ENCODE measurements at places on chromosomes 16 and 17.

DNA sequence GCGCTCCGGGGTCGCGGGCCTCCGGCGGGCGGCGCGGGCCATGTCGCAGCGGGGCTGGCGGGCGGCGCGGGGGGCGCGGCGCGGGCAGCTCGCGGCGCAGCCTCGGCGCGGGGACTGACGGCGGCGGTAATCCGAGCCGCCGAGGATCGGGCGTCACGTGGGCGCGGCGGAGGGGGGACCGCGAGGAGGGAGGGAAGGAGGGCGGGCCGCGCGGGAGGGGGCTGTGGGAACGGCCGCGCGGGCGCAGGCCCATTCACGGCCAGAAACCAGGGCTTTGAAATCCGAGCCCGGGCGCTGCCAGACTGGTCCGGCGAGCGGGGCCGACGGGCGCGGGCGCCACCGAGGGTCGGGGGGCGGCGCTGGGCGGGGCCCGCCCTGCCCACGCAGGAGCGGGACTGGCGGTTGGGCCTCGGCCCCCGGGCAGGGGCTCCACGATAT lies at the start of gene MTSS2:
Gene MTSS2 (minus strand): TSS at position 116 of the 438 bp plus-strand sequence. CDS start 262 bp downstream, outside the sequence.
- DNase-seq = peak; percentile 84

GRCh38 chr17:1779571-1780131 lies 17.8 kb downstream of the SERPINF1 start:
- no peak for DNase-seq

GRCh38 chr17:60076811-60077210 lies 1.9 kb downstream of the HEATR6 start:
- no peak for DNase-seq

DNA sequence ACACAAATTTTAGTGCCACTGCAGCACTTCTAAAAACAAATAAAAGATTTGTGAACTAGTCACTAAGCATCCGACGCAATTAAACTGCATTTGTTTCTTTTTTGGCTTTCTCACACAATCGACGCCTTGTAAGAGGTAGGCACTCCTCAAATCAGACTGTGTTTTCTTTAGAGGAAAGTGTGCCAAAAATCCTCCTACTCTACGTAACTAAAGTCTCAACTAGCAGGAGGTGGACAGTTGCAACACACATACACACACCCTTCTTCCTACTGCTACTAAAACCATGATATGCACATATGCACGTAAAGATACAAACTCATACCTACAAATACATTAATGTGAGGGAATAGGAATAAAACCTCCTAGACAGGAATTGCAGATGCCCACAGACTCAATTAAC lies 844.7 kb upstream of the SOX9 start:
- DNase-seq = no peak

GRCh38 chr16:56278196-56278855 lies 87.0 kb downstream of the GNAO1 start:
- no peak for DNase-seq

DNA sequence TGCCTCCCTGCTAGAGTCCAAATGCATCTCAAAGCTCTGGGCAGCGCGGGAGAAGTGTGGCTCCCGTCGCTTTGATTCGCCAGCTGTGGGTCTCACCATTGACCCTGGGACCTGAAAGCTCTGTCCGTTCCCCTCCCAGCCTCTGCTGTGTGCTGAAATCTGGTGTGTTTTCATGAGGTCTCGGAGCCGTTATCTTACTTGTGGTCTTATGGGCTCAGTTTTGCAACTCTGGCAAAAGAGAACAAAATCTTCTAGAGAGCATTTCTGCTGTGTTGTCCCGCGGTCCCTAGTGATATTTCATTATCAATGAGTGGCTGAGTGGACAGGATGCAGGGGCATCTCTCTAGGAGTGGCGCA lies 13.3 kb downstream of the CRISPLD2 start:
- no peak for DNase-seq

- DNase-seq = no peak
These were observed 8.9 kb downstream of the TRIM47 start for GRCh38 chr17:75869282-75870141.

DNA sequence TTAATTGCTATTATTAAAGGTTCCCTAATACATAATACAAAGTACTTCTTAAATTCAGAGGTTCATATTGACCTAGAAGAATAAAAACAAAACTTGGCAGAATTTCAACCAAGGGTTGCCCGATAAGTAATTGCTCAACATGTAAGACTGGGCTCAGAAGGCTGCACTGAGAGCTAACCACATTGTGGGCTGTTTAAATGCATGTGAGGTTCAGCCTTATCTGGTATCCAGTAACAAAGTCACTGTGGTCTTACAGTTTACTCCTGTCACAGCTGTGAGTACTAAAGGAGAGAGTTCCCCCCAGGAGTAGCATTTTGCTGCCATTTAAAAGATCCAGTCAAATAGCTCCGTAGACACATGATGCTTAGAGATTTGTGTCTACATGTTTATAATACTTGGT lies 1.6 kb upstream of the DHRS11 start:
- no peak for DNase-seq

GRCh38 chr16:77555791-77556190 lies 121.0 kb upstream of the ADAMTS18 start:
- DNase-seq = no peak

DNA sequence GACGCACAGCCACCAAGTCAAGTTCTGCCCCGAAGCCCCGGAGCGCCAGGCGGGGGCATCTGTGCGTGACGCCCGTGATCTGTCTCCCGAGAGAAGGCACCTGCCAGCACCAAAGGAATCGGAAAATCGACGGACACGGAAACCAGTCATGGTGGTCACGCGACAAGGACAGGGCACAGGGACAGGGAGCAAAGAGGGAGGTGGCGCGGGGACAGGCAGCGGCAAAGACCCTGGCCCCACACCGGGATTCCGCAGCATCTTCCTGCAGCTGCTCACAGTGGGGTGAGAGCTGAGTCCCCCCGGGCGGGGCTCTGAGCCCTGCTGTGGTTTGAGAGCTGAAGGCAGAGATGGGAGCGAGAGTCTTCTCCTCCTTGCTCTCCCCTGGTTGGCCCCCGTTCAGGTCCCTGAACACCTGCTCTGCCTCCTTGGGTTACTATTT lies 56.4 kb downstream of the ABR start:
- DNase-seq = peak; percentile 35

- peak; percentile 98 for DNase-seq
These were observed 8.9 kb upstream of the TIMP2 start for GRCh38 chr17:78933959-78934568.

DNA sequence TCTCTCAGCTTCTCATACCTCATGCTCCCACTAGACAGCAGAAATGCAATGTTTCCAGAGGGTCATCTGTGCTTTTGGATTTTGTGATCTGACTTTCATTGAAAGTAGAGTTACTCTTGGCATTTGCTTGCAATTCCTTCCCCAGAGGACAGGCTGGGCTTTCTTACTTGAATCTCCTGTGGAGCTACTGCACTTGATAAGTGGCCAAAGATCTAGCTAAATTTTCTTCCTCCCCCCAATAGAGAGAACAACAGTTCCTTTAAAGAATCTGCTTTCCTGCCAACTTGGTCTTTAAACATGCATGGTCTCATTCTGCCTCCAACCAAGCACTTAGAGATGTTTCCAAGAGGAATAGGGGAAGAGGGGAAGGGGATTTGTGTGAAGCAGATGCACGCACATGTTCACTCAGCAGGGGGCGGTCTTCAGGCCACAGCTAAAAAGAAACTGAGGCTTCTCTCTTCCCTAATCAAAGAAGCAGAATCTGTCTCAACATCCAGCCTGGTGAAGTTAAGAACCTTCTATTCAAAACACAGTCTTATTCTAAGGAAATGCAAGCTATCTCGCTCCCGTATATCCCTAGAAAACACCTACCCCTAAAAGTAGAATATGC lies 229.6 kb downstream of the ZFHX3 start:
- no peak for DNase-seq

GRCh38 chr17:37130984-37131446 lies 182.3 kb downstream of the AATF start:
- DNase-seq = no peak

DNA sequence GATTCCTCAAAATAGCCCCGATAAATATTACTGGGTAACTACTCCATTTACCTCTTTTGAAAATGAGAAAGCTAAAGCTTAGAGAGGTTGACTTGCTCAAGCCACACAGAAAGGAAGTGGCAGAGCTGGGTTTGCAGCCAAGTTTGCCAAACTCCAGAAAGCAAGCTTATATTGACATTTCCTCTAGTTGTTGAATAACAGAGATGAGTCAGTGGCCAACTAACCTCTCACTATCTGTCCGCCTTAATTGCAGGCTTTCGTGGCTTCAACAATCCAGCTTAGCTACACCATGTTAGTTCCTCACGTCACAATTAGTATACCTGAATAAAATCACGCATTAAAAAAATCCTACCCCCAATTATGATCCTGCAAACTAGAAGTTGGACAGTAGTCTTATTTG lies 151.7 kb downstream of the CNTNAP4 start:
- no peak for DNase-seq

DNA sequence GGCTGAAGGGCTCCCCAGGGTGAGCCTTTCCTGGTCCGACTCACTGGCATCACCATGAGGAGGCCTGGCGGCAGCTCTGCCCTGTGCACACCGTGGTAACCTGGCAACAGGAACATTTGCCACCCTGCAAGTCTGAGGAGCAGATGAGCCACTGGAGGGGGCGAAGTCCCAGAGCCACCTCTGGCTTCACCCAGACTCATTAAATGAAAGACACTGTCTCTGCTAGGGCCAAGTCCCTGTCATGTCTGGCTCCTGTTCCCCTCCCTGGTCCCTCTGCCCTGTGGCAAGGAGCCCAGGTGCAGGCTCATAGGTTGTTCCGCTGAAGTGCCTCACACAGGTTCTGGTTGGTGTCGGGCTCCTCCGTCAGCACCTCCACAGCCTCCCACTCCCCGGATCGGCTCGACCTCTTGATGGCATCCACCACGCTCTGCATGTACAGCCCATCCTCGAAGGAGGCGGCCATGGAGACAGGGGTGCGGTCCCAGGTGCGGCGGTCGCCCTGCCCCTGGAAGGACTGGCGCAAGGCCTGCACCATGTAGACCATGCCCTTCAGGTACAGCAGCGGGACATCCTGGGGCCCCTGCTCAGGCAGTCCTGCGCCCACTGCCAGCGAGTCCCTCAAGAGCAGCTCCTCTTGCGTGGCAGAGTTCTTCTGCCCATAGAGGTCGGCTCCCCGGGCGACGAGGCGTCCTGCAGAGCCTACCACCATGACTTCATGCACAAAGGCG lies 8.4 kb downstream of the C16orf86 start:
- no peak for DNase-seq

- no peak for DNase-seq
These were observed 468.8 kb upstream of the DYNLRB2 start for GRCh38 chr16:80071964-80072456.

GRCh38 chr17:5913641-5914040 lies 156.5 kb upstream of the WSCD1 start:
- no peak for DNase-seq

GRCh38 chr17:67244431-67245072 lies 444 bp downstream of the HELZ start:
- DNase-seq = no peak

DNA sequence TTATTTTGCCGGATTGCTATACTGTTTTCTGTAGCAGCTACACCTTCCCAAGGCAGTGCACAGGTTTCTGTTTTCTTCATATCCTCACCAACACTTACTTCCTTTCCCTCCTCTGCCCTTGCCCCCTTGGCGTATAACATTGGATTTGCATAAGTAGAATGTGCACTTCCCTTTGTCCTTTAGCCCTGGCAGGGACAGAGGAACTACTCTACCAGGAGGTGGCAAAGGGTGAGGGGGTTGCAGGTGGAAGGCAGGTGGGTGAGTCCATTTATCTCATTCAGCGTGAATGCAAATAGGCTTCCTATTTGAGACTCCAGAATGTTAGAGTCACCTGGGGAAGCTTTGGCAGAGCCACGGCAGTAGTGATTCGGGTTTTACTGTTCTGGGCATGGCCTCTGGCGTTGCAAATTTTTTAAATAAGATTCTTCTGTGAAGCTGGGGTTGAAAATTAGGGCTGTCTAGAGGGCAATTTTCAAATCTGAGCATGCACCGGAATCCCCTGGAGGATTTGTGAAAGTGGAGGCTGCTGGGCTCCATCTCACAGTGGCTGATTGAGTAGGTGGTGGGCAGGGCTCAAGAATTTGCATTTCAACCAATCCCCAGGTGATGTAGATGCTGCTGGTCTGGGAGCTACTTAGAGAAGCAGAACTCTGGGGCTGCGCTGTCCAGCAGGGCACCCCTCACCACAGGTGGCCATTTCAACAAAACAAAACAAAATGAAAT lies 84.7 kb downstream of the PLCG2 start:
- no peak for DNase-seq

- DNase-seq = no peak
These were observed 260.7 kb upstream of the CA10 start for GRCh38 chr17:52419229-52419641.

DNA sequence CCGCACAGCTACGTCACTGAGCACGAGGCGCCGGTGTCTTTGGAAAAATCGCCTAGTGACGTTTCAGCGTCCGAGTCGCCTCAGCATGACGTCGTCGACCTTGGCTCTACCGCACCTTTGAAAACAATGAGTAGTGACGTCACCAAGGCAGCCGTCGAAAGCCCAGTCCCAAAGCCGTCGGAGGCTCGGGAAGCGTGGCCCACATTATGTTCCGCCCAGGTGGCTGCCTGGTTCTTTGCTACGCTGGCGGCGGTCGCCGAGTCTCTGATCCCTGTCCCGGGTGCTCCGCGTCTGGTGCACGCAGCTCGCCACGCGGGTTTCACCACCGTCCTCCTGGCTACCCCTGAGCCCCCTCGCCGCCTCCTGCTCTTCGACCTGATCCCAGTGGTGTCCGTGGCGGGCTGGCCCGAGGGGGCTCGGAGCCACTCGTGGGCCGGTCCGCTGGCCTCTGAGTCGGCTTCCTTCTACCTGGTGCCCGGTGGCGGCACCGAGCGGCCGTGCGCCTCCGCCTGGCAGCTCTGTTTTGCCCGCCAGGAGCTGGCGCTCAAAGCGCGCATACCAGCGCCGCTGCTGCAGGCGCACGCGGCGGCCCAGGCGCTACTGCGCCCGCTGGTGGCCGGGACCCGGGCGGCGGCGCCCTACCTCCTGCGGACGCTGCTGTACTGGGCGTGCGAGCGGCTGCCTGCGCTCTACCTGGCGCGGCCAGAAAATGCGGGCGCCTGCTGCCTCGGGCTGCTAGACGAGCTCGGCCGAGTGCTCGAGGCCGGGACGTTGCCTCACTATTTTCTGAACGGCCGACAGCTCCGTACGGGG lies 1.5 kb downstream of the TMEM102 start:
- no peak for DNase-seq

- DNase-seq = no peak
These were observed 5.9 kb downstream of the CHMP1A start for GRCh38 chr16:89651584-89651983.

DNA sequence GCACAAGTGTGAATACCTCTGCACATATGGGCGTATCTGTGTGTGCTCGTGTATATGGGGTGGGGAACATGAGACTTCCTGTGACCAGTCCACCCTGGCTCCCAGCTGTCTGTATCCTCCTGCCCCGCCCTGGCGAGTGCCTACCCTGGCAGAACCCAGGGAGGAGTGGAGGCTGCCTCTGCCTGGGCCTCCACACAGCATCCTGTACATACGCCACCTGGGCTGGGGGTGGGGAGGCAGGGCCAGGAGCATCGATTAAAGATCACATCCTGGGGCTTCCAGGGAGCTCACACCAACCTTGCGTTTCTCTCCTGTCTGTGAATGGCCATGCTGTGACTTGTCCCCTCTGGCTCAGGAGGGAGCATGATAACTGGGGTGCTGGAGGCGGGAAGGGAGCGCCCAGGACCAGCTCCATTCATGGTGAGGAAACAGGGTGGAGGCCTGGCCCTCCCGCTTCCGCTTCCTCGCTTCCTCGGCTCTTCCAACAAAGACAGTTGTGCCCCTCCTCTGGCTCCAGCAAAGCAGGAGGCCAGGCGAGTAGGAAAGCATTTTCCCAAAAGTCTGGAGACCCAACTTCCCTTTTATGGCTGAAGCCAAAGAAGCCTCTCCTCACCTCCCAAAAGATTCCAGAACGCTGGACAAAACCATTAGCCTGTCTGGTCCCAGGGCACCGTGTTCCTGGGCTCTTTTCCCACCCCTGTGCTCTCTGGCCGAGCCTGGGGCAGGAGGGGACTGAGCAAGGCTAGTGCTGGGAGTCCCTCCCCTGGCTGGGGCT lies 22.9 kb downstream of the ADAM11 start:
- no peak for DNase-seq
